ENCODE measurements at places on chromosomes 7 and 10.

DNA sequence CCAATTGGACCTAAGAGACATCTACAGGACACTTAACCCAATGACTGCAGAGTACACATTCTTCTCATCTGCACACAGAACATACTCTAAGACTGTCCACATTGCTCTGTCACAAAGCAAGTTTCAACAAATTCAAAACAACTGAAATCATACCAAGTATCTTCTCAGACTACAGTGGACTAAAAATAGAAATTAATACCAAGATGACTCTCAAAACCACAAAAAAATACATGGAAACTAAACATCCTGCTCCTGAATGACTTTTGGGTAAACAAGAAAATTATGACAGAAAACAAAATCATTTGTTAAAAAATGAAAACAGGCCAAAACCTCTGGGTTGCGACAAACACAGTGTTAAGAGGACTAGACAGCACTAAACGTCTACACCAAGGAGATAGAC, 24.5 kb downstream of the SNX13 start:
- DNase-seq, result no peak

DNA sequence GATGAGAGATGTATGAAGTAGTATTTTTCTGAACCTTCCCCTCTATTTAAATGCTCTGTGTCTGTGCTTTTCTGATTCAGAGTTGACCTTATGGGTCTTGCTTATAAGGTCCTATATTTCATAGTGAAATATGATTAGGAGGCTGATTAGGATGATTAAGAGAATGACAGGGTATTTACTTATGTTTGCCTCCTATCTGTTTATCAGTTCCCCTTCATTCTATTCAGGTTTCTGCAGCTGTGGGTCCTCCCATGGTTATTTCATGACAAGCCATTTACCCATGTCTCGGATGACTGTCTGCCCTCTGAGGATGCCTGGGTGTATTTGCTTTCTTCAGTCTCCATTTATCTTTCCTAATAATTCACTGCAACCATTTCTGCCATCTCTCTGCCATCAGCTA, 16.9 kb downstream of the RPA3 start:
- DNase-seq, result no peak

- DNase-seq, result no peak
Observed at GRCh38 chr7:140618306-140618705, 22.3 kb downstream of the DENND2A start.

GRCh38 chr10:17122726-17123661, 6.6 kb downstream of the CUBN start:
- DNase-seq, result no peak

- DNase-seq, result no peak
Observed at GRCh38 chr10:79049931-79050895, 18.6 kb upstream of the ZMIZ1 start.

DNA sequence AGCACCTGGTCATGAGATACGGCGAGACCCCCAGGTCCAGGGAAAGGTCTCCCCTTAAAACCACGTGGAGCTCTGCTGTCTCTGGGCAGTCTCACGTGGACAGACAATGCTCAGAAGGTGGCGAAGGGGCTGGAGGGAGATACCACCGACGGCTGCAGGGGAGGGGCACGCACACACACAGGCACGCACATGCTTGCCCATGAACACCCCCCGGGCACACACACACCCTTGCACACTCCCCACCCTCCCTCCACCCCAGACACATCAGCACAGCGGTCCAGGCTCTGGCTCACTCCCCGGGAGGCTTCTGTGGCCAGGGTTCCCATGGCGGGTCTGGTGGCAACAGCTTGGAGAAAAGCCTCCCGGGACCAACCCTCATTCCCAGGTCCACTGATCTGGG, 52.4 kb upstream of the TNRC18 start:
- no peak for DNase-seq

DNA sequence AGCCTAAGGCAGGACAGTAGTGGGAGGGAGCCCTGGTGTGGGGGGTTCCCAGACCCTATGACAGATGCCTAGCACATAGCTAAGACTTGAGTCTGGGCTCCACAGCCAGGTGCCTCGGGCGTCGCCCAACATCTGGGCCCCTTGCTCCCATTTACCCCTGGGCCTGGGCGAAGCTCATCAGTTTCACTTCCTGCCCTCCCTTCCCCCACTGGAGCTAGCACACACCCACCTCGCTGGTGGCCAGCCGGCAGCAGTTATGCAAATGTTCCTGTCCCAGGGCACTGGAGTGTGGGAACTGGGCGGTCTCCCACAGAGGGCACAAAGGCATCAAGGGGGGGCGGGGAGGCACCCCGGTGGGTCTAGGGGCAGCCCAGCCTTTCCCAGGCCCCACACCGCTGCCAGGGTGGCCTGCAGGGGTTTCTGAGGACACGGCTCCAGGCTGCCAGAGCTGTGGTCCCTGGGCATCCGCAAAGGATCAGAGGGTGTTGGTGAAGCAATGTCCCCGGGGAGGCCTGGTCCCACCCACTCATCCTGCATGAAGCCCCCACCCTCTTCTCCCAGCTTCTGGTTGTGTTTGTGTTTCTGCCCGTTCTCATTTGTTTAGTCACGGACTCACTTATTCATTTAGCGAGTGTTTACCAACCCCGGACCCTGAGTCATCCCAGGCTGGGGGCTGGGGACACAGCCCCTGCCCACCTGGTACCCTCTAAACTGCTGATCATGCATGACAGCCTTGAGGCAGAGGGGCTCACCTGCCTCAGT, 20.4 kb downstream of the SH2B2 start:
- DNase-seq, result peak; percentile 54

DNA sequence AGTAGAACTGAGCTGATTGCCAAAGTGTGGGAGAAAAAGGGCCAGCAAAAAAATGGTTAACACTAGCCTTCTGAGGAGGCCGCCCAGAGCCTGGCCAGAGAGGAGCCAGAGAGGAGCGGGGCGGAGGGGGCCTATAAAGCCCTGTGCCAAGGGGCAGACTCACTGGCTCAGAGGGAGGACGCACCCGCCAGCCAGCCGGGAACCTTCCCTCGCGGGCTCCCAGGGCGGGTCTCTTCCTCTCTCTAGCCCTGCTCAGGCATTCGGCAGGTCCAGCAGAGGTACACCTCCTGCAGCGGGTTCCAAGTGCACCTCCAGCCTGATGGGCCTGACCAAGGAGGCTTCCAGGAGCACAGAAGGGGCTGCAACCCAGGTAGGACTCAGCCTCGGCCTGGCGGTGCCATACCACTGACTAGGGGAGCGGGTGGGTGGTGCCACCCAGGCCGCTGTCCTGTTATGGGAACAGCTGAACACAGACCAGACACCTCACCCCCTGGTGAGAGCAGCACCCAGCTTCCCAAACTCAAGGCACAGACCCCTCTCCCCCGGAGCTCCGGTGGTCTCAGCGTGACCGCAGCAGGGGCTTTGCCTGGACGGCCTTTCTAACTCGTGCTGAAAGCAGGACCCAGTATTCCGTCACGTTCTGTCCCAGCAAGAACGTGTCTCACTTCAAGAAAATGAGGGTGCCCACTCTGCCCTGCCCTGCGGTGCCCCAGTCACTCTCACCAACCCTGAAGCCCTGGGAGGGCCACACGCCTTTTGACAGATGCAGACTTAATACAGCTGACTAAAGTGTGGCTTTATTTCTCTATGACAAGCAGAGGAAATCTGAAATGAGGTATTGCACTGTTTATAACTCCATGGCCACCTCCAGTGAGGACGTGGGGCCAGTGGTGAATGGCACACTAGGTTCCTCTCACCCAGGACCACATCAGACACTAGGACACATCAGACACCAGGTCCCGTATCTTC, at the start of gene GPER1:
TSS of gene GPER1 (plus strand) at position 162 of the 969 bp plus-strand sequence. CDS start 3,616 bp downstream, outside the sequence.
- peak; percentile 57 for DNase-seq

GRCh38 chr10:370449-370825, 235.2 kb downstream of the ZMYND11 start:
- DNase-seq, result no peak

- no peak for DNase-seq
Observed at GRCh38 chr10:121616291-121616690, 18.0 kb upstream of the FGFR2 start.

- DNase-seq, result no peak
Observed at GRCh38 chr7:81264116-81264515, 345.3 kb upstream of the SEMA3C start.

- DNase-seq, result peak; percentile 30
Observed at GRCh38 chr10:29712108-29712507, 77.3 kb upstream of the SVIL start.

GRCh38 chr10:132467464-132468149, 70.0 kb upstream of the INPP5A start:
- peak; percentile 35 for DNase-seq

DNA sequence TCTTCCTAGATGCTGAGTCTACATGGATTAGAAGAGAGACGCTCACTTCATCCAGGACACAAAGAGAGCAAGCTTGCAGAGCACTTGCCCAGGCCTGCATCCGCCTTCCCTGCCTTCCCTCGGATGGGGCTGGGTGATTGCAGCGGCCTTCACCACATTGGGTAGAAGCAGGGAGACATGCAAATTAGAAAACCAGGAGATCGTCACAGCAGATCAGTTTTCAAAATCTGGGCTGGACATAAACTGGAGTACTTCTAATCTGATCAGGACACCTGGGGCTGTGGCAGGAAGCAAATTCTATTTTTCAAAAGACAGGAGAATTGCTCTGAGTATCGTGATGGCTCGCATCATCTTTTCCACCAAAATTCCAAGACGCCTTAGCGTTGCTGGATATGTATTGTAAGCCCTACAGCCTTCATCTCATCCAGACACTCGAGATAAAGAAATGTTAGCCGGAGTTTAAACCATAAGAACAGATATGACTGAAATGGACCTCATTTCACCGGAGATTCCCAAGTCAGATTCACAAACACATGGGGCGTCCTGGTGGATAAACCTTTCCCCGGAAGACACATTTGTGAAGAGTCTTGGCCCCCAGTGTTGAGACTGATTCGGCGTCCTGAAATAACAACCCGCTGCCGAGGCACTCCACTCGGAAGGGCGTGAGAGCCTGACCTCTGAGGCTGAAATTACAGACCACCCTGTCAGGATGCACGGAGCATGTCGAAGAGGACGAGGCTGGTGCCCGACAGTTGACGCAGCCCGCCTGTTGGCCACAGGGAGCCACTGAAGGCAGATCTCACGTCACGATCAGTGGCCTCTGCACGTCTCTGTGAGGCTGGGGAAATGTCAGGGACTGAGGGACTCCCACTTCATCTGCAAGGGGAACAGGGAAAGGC, 91.2 kb upstream of the PARD3 start:
- DNase-seq, result peak; percentile 81

DNA sequence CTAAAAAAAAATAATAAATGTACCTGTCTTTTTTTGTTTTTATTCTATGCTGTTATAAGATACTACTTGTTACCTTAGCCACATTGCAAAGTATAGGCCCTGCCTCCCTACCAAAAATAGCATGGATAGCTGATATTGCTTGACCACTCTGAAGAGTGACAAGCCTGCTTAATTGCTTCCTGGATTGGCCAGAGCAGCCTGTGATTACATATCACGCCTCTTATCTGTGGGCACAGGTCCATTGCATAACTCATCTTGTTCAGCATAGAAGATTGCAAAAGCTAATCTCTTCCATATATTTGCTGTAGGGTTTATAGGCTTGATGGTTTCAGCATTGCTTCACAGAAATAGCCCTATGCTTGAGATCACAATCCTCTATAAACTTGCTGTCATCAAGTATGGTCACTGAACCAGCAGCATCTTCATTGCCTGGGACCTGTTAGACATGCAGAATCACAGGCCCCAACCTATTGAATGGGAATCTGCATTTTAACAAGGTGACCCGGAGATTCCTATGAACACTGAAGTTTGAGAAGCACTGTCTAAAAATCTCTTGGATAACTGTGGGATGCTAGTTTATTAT, 280.8 kb upstream of the CDC14C start:
- DNase-seq, result no peak

DNA sequence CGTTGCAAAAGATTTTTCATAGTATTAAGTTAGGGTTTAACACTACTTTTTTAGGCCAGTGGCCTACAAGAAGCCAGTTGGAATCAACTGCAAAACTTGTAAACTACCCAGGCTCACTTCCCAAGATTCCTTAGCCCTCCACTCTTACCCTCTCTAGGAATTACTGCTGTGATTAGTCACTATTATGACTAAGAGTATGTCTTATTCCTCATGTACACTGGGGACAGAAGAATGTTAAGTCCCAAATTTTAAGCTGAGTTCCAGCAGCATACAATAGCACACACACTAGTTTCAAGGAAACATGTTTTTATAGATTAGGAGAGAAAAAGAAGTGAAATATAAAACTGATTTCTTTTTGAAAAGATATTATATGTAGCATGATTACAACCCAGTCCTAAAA, 42.8 kb downstream of the FBXL13 start:
- no peak for DNase-seq

DNA sequence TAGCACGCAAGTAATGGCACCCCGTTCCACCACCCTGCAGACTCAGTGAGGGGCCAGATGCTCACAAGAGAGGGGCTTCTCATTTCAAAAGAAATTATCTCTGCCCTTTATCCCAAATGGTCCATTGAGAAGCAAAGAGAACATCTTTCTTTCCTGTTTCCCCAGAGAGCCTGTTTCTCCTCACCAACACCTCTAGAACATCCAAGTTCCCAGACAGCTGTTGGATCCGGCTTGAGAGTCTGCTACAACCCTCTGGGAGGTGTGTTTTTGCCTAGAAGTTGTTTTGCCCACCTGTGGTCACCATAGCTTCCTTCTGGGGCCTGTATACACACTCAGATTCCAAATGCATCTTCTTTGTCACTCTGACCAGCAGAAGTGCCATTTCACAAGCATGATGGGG, 637.4 kb downstream of the LRMDA start:
- DNase-seq, result no peak

- peak; percentile 59 for DNase-seq
Observed at GRCh38 chr7:112162142-112162766, 43.9 kb downstream of the DOCK4 start.

DNA sequence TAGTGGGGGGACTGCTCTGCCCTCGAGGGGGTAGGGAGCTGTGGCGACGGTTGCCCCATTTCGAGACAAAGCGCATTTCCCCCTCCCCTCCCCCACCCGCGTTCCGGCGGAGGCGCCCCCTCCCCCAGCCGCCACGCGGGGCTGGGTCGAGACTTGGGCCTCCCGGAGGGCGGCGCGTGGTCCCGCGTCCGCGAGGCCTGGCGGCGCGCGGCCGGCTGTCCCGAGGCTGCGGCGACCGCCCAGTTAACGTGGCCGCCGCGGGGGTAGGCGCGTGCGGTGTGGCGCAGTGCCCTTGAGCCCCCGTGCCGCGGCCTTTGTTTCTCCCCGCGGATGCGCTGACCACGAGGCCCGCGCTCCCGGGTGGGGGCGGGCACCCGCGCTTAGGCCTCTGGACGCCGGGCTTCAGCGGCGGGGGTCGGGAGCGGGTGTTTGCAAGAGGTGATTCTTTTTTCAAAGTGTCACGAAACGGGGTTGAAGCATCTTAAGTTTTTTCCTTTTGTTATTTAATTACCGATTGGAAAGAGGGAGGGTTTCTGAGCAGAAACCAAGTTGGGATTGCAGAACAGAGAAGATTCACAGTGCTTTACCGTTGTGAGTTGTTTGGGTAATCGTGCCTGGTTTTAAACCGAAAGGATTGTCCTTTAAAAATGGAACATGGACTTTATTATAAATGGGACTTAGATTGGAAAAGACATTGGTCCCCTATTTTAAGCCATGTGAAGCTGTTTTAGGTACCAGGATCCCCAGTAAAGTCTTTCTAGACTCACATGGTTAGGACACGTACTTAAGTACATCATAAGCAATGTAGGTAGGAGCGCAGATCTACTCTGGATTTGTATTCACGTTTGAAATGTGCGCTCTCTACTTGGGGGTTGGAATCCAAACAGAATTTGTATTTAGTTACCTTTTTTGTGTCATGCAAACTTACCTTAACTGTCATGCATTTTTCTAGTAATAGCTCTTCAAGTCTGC, 760 bp downstream of the CBX3 start:
- peak; percentile 66 for DNase-seq

- DNase-seq, result peak; percentile 18
Observed at GRCh38 chr10:30215623-30216022, 133.5 kb downstream of the MTPAP start.

GRCh38 chr7:112083776-112084355, 122.3 kb downstream of the DOCK4 start:
- DNase-seq, result no peak

Measured in nephron progenitor cell (in vitro differentiated cells).